Renal cortex interstitium (tissue), 15 donors: ENCODE measurements at places on chromosomes 4 and X.

DNA sequence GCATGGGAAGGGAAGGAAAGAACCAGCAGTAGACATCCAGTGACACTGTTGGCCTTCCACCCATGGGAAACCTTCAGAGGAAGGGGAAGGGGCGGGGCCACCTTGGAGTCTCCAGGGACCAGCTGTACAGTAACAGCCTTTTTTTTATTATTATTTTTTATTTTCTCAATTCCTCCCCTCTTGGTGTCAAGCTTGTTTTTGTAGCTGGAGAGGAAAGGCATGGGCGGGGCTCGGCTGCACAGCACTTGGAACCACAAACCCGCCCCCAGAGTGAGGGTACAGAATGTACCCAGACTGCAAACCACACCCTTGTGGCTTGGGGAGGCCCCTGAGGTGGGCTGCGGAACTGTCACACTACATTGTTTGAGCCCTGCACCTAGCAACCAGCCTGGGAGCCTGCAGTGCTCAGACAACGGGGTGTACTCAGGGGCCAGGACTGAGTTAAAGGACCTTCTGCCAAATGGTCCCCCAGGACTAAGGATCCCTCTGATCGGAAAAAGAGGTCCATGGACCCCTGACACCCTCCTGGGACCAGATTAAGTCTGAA lies 45.7 kb downstream of the PRPS1 start:
- no peak for DNase-seq

- DNase-seq, result no peak
Measured at GRCh38 chr4:128862608-128863311, 53.3 kb downstream of the JADE1 start.

DNA sequence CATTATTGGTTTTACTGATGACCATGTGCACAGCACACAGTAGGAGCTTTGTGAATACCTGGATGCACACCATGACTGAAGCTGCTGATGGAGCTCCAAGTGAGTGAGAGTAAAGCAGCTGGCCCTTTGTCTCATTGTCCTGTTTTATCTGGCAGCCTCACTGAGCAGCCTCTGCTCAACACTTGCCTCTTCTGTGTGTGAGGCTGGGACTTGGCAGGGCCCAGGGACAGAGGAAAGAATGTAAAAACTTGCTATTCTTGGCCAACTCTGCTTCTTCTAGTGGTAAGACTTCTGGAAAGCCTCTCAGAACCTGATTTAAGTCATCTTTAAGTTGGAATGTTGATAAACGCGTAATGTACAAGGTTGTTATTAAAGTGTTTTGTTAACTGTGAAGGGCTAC lies 61.4 kb downstream of the BEX1 start:
- DNase-seq, result no peak

DNA sequence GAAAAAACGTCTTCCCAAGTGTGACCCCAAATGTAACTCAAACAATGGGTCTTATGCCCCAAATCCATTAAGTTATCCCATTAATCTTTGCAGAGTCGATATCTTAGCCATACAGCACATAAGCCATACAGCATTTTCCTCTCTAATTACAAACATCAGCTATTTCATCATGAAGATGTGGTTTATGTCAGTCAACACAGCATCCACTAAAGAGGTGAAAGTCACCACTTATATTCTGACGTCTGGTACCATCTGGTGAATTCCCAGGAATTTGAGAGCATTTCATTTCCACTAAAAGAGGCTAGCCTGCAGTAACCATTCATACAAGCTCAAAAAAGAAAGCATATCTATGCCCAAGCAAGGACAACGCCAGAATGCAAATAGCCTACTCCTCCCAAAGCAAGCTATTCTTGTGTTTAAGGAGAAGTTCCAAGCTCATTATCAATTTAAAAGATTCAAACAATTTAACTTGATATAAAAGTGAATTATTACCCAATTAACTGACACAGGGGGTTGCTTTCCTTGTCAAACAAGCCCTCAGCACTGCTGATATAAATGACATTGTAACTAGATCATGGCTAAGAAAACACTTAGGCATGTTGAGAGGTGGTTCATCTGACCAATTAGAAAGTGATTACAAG lies 203.3 kb downstream of the ANTXR2 start:
- DNase-seq, result no peak

- no peak for DNase-seq
Measured at GRCh38 chr4:138097912-138098600, 144.1 kb downstream of the SLC7A11 start.

- no peak for DNase-seq
Measured at GRCh38 chr4:42632653-42633382, 24.1 kb downstream of the ATP8A1 start.

DNA sequence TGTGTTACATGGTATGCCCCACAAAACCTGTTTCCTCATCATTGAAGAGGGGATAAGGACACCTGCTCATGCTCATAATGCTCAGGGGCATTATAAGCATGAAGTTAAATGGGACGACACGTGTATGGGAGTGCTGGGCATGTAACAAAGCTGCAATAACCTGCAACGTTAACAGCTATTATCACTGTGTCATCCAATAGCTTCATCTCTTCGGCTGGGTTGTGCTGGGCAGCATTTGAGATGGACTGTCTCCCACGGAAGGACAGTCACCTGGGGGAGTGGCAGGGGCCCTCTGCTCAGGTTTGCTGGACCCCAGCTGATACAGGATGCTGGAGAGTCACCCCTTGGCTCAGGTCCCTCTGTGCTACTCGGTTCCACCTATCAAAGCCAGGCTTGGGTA lies 94.5 kb downstream of the NSUN7 start:
- no peak for DNase-seq

DNA sequence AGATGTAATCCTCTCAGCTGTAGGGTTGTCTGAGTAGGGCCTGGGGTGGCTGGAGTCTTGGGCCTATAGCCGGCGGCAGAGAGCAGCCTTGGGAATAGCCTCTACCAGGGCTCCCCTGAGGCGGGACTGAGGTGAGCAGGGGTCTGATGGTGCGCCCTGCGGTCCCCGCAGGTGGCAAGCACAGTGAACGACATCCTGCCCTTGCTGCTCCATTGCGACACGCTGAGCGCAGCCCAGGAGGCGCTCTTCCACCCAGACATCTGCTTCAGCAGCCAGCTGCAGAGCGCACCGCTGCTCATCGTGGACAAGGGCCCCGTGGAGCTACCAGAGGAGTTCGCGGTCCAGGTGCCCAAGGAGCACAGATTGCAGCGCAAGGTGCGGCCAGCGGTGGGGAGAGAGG lies 317.0 kb downstream of the ADGRL3 start:
- DNase-seq, result no peak

GRCh38 chrX:11346121-11346682 lies 53.0 kb downstream of the AMELX start:
- no peak for DNase-seq

GRCh38 chrX:7771788-7772438 lies 71.1 kb upstream of the VCX start:
- DNase-seq, result no peak

DNA sequence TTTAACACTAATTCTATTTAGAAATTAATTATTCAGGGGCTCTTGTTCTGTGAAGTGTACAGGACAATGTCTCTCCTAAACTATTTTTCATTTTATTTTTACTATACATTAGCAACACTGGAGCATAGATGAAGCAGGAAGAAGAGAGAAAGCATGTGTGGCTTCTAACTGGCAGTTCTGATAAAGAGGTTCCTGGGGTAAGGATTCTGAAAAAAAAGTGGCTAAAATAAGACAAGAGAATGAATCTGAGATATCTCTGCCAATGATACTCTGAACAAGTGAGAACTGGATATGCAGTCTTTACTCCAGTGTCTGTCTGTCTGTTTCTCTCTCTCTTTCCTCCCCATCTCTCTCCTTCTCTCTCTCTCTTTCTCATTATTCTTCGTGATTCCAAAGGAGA lies 125.9 kb downstream of the MAML3 start:
- no peak for DNase-seq

DNA sequence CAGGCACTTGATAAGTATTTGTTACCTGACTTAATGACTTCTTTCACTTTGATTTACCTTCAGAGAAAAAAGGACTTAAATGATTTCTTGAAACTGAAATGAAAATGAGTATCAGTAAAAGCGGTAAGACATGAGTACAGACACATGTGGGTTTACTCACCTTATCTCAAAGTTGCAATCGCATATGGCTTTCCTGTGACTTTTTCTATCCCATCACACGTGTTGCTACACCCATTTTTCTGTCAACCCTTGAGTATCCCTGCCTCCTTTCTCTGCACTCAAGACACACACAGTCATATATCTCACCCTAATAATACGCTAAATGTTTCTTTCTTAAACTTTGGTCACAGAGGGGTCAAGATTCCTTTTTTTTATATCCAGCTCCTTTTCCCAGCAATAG lies 11.0 kb upstream of the ARHGEF38 start:
- no peak for DNase-seq

GRCh38 chr4:10803713-10804343 lies 119.3 kb upstream of the CLNK start:
- no peak for DNase-seq

GRCh38 chr4:17812801-17813200 lies 2.0 kb downstream of the NCAPG start:
- no peak for DNase-seq

- no peak for DNase-seq
Measured at GRCh38 chr4:10013722-10014121, 7.6 kb downstream of the SLC2A9 start.

DNA sequence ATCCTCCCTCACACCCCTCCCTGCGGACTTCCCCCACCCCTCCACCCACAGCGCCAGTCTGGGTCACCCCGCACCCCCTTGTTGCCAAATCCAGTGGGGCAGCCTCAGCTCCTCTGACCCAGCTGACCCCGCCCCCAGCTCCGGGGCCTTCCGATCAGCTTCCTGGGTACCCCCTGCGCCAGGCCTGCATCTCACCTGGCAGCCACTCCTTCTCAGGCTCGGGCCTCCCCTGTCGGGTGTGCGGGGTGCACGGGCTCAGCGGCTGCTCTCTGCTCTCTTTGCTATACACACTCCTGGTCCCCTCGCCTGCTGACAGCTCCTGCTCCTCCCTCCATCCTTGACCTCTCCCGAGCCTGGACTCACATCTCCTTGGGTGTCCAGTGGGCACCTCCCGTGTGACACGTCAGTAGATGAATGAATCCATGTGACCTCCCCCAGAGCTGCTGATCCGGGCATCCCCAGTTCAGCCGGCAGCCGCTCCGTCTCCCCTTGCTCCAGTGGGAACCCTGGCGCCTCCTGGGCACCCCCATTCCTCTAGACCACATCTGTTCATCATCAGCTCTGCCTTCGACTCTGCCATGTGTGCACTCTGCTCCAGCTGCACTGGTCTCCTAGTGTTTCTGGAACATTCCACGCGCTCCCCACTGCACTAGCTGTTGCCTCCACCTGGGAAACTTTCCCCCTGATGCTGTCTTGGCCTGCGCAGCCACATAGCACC lies 9.9 kb downstream of the CFAP99 start:
- DNase-seq, result no peak

DNA sequence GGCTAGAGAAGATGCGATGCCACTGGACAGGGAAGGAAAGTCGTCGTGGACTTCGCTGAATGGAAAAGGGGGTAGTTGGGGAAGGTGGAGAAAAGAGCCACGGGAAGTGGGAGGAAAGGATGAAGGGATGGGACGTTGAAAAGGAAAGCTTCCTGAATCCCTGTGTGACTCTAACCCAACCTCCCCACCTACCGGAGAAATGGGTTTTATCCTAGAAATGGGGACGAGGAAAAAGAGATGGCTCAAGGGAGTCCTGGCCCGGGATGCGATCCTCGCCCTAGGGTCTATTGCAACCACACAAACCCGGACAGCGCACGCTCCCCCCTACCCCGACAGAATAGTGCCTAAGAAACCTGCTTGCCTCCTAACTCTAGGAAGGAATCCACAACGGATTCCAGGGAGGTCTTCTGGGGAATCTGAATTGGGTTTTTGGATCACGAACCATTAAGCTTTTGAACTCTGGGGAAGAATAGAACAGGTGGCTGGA lies 738 bp upstream of the TSPAN5 start:
- no peak for DNase-seq

DNA sequence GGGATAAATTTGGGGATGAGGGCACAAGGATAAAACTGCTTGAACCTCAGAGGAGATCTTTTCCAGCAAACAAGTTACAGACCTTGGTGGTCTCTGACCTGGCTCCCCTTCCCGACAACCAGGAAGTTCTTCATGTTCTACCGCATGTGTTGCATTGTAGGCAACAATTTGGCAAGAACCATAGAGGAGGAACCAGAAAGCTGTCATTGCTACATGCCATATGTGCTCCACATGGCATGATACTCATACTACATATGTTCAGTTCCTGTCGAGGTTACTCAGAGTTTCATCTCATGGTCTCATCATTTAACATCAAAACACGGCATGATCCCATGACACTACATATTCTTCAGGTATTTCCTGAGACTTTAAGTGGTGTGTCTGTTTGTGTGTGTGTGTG lies 235.9 kb downstream of the OR13H1 start:
- DNase-seq, result no peak

DNA sequence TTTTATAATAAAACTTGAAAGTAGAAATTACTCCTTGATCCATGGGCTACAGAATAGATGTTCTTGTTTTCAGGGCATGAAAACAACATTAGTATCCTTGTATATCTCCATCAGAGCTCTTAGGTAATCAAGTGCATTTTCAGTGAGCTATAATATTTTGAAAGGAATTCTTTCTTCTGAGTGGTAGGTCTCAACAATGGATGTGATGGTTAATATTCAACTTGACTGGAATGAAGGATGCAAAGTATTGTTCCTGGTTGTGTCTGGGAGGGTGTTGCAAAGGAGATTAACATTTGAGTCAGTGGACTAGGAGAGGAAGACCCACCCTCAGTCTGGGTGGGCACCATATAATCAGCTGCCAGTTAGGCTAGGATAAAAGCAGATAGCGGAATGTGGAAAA lies 100.1 kb downstream of the LCORL start:
- DNase-seq, result no peak

GRCh38 chr4:174702979-174703478 lies 126.0 kb downstream of the GLRA3 start:
- no peak for DNase-seq

DNA sequence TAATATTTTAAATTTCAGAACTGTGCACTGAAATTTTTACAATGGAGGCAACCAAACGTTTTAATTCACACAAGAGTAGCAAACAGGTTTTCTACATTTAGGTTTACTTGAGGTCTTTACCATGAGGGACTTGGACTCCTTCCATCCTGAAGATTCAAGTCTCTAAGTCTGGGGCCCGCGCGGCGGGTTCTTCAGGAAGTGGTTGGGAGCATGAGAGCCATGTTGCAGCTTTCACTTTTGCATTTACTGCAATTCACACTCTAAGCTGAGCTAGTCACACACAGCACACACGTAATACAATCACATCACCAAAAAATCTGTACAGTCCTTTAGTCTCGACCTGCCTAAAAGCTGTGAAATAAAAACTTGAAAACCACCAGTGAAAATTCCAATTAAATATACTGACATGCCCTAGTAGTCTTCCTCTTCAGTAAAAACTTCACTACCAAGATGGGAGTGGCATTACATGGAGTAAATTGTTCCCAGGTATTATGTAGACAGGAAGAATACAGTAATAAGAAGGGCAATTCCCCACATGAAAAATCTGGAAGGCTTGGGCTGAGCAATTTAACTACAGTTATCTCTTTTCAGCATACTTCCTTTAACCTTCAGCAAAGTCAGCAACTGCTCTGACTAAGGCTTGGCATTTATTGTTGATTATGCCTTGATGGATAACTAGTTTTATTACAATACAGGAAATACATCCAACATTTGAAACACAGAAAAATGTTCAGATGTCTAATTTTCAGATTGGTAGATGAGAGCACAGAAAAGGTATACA lies 571.1 kb upstream of the DIPK2B start:
- no peak for DNase-seq

GRCh38 chrX:151697522-151697921 lies 2.3 kb downstream of the PRRG3 start:
- no peak for DNase-seq

- no peak for DNase-seq
Measured at GRCh38 chrX:150352581-150352980, 10.5 kb upstream of the MAMLD1 start.

- DNase-seq, result no peak
Measured at GRCh38 chrX:34716302-34716701, 59.2 kb upstream of the TMEM47 start.
